Vein endothelial cell (primary cell): ENCODE measurements at places on chromosomes 2 and 18. TPM values are rescaled to one million over a fixed set of nuclear protein-coding genes. Genes with fewer than 3 reads are reported as not detected.

The ANO7 gene
- total RNA-seq, result 1.6 and 1.9 TPM in 2 replicates

The LYPD6 gene
- 1.3 and 2.1 TPM in 2 replicates for total RNA-seq

The PID1 gene
- under 0.01 and 0.48 TPM in 2 replicates for total RNA-seq

The GLI2 gene
- under 0.01 and 0.19 TPM in 2 replicates for total RNA-seq

The C2orf92 gene
- 2.0 and 2.3 TPM in 2 replicates for total RNA-seq

The DNER gene
- 0.33 and 0.67 TPM in 2 replicates for total RNA-seq

The CCBE1 gene
- 1.3 and 3.3 TPM in 2 replicates for total RNA-seq

The CERKL gene
- not detected in 2 replicates for total RNA-seq

The TRIM43 gene
- not detected in 2 replicates for total RNA-seq

The SIX3 gene
- not detected in 2 replicates for total RNA-seq

The MAPK4 gene
- not detected in 2 replicates for total RNA-seq

The ZNF519 gene
- 3.9 and 7.5 TPM in 2 replicates for total RNA-seq

The TCF4 gene
- total RNA-seq, result 552 and 682 TPM in 2 replicates

The GYPC gene
- 120 and 147 TPM in 2 replicates for total RNA-seq

The C2orf78 gene
- not detected in 2 replicates for total RNA-seq

The NOL4 gene
- total RNA-seq, result 0.29 TPM in 1 of 2 replicates, not detected in the other

The ACADL gene
- not detected in 2 replicates for total RNA-seq

The CFC1 gene
- not detected in 2 replicates for total RNA-seq

The KLF11 gene
- total RNA-seq, result 9.2 and 13.1 TPM in 2 replicates

The MAP2 gene
- 23.2 and 31.7 TPM in 2 replicates for total RNA-seq

The PAX3 gene
- total RNA-seq, result not detected in 2 replicates

The MDH1B gene
- total RNA-seq, result 0.33 and 0.57 TPM in 2 replicates

The EN1 gene
- not detected in 2 replicates for total RNA-seq

The MAP3K19 gene
- not detected in 2 replicates for total RNA-seq

The MEIS1 gene
- 0.76 and 2.3 TPM in 2 replicates for total RNA-seq

The GNAL gene
- total RNA-seq, result under 0.01 and 1.1 TPM in 2 replicates

The TTN gene
- total RNA-seq, result 2.6 and 3.3 TPM in 2 replicates

The UBXN2A gene
- 9.5 and 12.8 TPM in 2 replicates for total RNA-seq

The SESTD1 gene
- total RNA-seq, result 36.3 and 36.7 TPM in 2 replicates

The M1AP gene
- not detected in 2 replicates for total RNA-seq

The COPS9 gene
- 89.4 and 116 TPM in 2 replicates for total RNA-seq

The GNLY gene
- total RNA-seq, result not detected in 2 replicates

The GCFC2 gene
- 22.9 and 23.2 TPM in 2 replicates for total RNA-seq
